ENCODE measurements at places on chromosomes 4 and X.
A peak's percentile ranks its signal among the peaks of the same experiment; 100 is the strongest.

- no peak for DNase-seq
These were observed 4.4 kb upstream of the ADH1C start for GRCh38 chr4:99356992-99357391.

- no peak for DNase-seq
These were observed 36.3 kb downstream of the HTT-AS start for GRCh38 chr4:3037957-3038461.

- DNase-seq, result no peak
These were observed at the start of gene RUFY3 for GRCh38 chr4:70721747-70722146. TSS of gene RUFY3 (plus strand) at chr4:70721964. CDS start at chr4:70722574, 610 bp downstream.

GRCh38 chrX:21747558-21747957 is 10.4 kb downstream of the SMPX start:
- DNase-seq, result no peak

GRCh38 chr4:55435141-55435841 is 39.5 kb downstream of the TMEM165 start:
- DNase-seq, result no peak

DNA sequence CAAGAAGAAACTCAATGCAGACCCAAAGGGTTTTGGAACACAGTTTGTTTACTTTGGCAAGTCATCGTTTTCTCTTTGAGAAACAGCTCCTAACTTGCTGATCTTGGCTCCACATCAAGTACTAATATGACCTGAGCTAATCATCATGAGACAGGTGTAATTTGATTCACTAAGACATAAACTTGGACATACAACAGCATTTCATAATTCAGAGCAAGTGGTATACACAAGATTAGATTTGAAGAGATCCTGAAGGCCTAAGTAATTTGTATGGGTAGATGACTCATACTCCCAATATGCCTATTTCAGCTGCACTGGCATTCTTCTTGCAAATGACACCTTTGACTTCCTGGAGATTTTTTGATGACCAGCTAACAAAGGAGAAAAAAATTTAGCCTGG is 1521.7 kb downstream of the RPA4 start:
- DNase-seq, result no peak

DNA sequence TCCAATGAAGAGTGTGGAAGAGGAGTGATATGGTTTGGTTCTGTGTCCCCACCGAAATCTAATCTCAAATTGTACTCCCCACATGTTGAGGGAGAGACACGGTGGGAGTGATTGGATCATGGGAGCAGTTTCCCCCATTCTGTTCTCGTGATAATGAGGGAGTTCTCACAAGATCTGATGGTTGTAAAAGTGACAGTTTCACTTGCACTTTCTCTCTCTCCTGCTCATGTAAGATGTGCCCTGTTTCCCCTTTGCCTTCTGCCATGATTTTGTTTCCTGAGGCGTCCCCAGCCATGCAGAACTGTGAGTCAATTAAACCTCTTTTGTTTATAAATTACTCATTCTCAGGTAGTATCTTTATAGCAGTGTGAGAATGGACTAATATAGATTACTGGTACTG is 39.6 kb downstream of the FAM47C start:
- no peak for DNase-seq

GRCh38 chr4:153261914-153262313 is 57.7 kb downstream of the TRIM2 start:
- no peak for DNase-seq

DNA sequence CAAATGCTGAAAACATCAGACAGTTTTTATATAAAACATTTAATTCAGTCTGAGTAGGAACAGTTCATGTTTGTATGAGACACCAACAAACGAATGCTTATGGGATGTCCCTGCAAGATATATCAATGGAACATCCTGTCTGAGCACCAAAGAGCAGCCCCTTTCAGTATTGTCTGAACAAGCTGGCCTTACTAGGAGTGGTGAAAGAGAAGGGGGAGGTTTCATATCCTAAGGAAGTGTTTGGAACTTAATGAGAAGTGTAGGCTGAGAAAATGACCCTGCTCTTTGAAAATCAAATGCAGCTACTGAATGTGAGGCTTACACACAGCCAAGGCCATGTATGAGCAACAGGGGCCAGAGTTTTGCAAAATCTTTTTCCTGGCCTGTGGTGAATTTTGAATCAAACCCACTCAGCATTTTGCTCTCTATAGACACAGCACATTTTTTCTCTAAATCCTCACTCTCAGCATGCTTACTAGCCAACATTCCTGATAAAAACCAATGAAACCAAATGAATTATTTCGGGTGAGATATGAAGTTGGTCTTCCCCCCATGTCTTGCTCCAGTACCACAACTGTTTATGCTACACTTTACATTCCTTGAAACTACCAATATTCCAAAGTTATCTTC is 119.4 kb downstream of the LUZP4 start:
- DNase-seq, result no peak

DNA sequence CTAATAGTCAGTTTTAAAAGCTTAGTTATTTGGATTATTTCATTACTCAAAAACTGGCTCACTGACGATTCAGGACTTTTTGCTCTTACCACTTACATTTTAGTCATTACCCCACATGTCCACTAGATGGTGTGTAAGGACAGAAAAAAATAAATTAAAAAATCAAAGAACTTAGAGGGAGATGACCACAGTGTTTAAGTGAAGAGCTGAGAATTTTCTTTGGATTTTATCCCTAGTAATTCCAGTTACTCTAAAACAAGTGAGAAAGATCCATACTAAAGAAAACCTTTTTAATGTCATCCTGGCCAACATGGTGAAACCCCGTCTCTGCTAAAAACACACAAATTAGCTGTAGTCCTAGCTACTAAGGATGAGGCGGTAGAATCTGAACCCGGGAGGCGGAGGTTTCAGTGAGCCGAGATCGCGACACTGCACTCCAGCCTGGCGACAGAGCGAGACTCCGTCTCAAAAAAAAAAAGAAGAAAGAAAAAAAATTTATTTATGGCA is 26.4 kb upstream of the TMPRSS11B start:
- peak; percentile 33 for DNase-seq

- no peak for DNase-seq
These were observed 25.4 kb upstream of the IL2 start for GRCh38 chr4:122481766-122482405.

- no peak for DNase-seq
These were observed 39.4 kb upstream of the NDP start for GRCh38 chrX:44012484-44013096.

- no peak for DNase-seq
These were observed 15.0 kb downstream of the SCARB2 start for GRCh38 chr4:76198411-76199237.

- DNase-seq, result no peak
These were observed 30.5 kb downstream of the PLAC8 start for GRCh38 chr4:83083925-83084475.

DNA sequence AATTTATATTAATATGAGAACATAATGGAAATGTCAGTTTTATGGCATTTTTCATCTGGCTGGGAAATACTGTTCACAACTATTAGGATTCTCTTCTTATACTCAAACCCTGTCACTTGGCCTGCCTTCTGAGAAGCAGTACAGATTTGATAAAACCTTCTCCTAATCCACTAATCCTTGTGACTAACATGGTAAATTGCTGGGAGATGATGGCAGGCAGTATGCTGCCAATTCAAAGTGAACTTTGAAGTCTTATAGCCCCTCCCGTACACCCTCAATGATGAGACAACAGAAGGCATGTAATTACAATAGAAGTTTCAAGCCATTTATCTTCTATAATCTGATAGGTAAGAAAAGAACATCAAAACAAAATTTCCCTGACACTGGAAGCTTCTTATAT is 36.9 kb downstream of the PAQR3 start:
- DNase-seq, result no peak

- no peak for DNase-seq
These were observed 277.1 kb downstream of the ANKRD50 start for GRCh38 chr4:124435274-124435950.

GRCh38 chr4:145743641-145744040 is 63.7 kb downstream of the C4orf51 start:
- no peak for DNase-seq

GRCh38 chrX:154795016-154795415 is 10.3 kb downstream of the MPP1 start:
- DNase-seq, result no peak

GRCh38 chrX:107324493-107325310 is 118.3 kb downstream of the DNAAF6 start:
- DNase-seq, result peak; percentile 29

DNA sequence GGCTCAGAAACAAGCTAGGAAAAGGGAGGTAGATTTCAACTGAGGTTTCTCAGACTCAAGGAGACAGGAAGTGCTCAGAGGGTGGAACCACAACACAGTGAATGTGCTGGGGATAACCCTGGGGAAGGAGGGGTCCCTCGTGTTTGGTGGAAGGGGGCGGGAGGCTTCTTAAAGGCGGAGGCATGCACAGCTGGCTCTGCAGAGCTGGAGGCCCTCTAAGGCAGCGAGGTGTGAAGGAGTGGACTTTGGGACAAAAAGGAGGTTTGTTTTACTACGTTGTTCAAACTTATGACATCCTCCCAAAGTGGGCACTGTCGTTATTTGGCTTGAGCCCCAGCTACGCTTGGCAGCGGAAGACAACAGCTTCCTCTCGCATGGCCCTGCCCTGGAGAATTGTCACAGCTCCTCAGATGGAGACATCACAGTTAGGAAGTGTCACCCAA is 21.7 kb upstream of the MTM1 start:
- no peak for DNase-seq

- DNase-seq, result peak; percentile 5
These were observed 25.5 kb downstream of the ZNF330 start for GRCh38 chr4:141246243-141246642.

DNA sequence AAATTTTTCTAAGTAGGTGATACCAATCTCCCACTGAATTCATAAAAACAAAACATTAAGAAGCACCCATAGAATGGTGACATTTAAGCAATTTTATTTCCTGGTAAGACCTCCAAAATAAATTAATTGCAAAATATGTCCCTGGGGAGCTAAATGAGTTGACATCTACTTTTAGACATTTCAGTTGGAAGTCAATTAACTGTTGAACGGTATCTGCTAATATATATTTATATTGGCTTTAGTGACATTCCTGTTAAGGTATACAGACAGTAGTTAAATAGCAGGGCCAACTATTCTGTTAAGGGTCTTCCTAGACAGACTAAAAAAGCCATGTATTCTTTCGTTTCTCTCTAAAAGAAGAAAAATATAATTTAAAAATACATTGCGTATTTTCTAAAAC is at the start of gene PRR27:
PRR27 (plus strand) TSS at position 301 of the 400 bp plus-strand sequence. CDS start 139 bp downstream, outside the sequence.
- no peak for DNase-seq

DNA sequence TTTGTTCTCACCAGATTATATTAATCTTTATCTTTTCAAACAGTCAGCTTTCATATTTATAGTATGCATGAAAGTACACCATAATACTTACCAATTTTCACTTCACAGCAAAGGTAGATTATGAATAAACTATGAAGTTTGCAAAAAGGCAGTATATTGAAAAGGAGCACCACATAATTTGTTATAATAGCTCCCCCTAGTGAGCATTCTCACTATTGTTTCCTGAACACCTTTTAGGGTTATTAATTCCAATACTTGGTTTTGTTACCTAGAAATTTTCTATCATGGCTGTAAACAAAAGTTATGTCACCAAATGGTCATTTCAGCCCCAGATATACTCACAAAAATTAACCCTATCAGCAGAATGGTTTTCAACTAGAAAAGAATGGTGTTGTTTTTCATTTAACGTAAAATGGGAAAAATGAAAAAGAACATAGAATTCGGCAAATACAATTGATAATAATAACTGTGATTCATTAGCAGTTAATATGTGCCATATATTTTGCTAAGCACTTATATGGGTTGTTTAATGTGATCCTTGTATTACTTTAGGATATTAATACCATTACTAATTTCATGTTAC is 30.2 kb upstream of the NKX6-1 start:
- DNase-seq, result peak; percentile 30

- no peak for DNase-seq
These were observed 439.2 kb downstream of the ARHGAP24 start for GRCh38 chr4:85913931-85914694.

DNA sequence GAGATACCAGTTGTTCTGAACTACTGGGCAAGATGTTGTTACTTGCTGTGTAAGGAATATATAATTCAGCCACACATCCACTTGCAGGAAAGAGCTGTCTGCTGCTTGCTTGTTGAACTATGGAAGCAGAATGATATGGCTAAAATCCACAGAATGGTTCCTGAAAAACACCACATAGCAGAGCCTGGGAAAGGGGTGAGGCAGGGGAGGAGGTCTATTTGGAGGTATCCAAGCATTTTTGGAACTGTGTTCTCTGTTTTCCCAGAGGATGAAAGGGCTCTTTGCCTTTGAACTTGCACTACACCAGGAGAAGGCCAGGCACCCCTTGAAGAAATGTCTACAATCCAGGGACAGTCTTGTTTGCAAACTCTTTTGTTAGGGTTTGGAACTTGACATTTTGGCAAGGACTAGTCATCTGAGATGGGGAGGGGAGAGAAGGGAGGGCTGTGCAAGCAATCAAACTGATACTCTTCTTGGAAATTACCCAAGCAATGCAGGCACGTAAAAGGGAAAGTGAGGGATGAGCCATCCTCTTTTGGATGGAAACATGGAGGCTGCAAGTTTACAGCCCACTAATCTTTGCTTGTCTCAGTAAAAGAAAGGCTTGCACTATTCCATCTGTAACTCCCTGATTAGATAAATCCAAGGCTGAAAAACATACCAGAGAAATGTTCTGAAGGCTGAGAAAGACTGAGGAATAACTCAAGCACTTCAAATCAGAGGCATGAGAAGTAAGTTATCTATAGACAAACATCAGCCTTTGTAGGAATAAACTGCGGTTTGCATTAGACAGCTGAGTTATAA is 141.0 kb downstream of the TSPAN5 start:
- DNase-seq, result no peak

GRCh38 chrX:153866302-153867019 is 19.5 kb downstream of the L1CAM start:
- DNase-seq, result no peak

GRCh38 chr4:961351-962230 is 11.8 kb downstream of the DGKQ start:
- DNase-seq, result no peak

DNA sequence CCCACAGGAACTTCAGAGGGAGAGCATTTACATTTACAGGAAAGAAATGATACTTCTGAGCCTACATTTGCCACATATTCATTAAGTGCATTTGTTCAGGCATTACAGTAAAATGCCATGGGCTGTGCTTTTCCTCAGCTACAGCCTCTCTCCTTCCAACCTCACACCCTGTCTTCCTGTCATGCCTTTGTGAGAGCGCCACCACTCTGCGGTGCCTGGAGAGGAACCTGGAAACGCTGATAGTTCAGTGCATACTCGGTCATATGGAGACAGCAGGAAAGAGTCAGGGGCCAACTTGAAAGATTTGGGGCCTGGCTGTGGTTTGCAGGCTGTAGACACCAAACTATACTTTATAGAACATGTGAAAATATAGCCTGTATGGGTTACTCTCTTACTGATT is 40.5 kb downstream of the NFKB1 start:
- no peak for DNase-seq

GRCh38 chr4:125780164-125780563 is 465.4 kb downstream of the FAT4 start:
- DNase-seq, result no peak

DNA sequence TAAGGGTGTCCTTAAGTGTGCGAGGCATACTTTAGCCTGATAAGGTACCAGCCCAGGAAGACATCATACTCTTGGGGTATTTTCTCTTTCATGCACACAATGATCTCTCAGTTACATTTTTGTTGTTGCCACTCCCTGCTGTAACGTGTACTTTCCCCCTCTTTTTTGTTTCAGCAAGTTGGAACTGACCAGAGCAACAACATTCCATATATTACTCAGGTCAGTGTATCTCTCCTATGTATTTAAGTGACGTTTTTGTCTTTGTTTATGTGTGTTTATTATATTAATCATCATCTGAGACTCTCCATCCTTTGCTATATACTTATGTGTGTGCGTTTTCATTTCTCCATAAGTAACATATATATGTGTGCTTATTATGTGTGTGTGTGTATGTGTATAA is 71.3 kb upstream of the VBP1 start:
- no peak for DNase-seq
